NCI-H1105 (cell line): ENCODE measurements at places on chromosomes 2 and 18.

DNA sequence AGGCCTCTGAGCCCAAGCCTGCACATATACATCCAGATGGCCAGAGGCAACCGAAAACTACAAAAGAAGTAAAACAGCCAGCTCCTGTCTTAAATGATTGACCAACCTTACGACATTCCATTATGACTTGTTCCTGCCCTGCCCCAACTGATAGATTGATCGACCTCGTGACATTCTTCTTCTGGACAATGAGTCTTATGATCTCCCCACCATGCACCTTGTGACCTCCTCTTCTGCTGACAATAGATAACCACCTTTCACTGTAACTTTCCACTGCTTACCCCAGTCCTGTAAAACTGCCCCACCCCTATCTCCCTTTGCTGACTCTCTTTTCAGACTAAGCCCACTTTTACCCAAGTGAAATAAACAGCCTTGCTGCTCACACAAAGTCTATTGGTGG lies 670.0 kb upstream of the PKDCC start:
- no peak for DNase-seq

GRCh38 chr18:8816816-8817215 lies 111.5 kb downstream of the MTCL1 start:
- DNase-seq, result no peak

DNA sequence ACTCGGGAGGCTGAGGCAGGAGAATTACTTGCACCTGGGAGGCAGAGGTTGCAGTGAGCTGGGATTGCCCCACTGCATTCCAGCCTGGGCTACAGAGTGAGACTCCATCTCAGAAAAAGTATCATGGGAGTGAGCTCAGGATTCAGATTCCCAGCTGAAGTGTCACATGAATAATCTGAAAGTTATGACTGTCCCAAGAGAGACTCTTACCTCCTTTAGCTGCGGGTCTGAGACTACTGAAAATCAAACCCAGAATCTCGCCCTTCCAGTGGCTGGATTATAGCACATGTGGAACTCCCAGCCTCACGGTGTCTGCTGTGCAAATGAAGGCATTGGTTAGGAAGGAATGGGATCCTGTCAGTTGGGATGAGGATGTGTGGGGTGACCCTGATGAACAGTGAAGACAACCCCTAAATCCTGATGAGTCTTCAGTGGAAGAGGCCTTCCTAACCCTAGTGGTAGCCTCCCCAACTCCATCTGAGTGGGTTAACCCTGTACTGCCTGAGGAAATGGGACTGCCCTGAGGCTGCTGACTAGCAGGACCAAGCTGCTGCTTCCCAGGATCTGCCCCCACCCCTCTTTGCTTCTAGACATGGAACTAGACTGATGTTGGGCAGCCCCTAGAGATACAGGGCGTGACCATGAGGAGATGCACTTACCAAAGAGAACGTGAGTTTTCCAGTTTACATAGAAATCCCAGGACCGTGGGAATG lies 16.5 kb downstream of the BOK start:
- DNase-seq, result no peak

DNA sequence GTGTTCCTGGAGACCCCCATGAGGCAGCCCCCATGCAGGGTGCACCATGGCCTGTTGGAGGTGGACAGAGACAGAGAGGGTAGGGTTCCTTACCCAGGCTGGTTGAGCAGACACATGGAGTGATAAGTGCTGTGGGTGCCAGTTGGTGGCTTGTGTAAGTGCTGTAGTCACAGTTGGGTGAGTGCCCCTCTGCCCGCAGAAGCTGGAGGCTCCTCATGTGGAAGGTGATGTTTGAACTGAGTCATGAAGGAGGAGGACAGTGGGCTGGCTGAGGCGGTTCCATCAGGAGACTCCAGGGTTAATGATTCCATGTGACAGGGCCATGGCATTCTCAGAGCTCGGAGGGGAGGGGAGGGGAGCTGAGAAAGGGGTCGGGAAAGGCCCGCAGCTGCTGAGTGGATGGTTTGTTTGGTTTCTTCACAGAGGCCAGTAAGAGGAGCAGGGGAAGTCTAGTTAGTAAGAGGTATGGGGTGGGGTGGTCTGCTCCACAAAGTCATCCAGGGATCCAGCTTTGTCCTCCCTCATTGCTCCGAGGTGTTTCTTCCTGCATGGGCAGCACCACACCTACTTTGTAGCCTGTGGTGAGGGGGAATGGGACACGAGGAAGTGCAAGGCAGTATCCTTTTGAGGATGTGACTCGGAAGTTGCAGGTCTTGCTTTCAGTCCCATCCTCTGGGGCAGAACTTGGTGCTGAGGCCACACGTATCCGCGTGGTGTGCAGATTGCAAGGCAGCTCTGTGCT lies 13.6 kb downstream of the IMPA2 start:
- no peak for DNase-seq
